ENCODE measurements at places on chromosomes 7 and 10. TPM values are rescaled to one million over a fixed set of nuclear protein-coding genes. Genes with fewer than 3 reads are reported as not detected.

Gene NANOS1
- total RNA-seq, result 1.2 TPM

Gene PHYHIPL
- total RNA-seq, result under 0.01 TPM

Gene TFPI2
- total RNA-seq, result 338 TPM

Gene CYP3A5
- total RNA-seq, result not detected

Gene CDH23
- 0.26 TPM for total RNA-seq

Gene SPDYE6
- total RNA-seq, result not detected

Gene GNG11
- total RNA-seq, result 93.0 TPM

Gene GPER1
- 3.2 TPM for total RNA-seq

Gene ETV1
- 42.8 TPM for total RNA-seq

Gene IGFBP3
- total RNA-seq, result 970 TPM

Gene ALOX5
- not detected for total RNA-seq

Gene TBXAS1
- 0.92 TPM for total RNA-seq
